ENCODE measurements at places on chromosomes 1 and 21.

GRCh38 chr1:28112388-28113241 lies 24.2 kb upstream of the EYA3 start:
- peak; percentile 79 for DNase-seq

DNA sequence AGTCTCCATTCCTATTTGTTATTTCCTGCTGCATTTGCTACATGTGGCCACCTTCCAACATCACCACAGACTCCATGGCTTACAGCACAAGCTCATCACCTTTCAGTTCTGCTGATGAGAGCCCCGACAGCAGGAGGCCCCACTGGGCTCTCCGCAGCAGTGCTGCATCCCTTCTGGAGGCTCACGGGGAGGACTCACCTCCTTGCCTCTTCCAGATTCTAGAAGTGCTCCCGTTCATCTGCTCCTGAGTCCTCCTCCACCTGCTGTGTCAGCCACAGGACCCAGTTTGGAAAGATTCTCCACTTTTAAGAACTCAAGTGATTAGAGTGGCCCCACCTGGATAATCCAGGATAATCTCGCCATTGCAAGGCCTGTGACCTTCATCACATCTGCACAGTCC lies 167.6 kb downstream of the PCBP3 start:
- no peak for DNase-seq

DNA sequence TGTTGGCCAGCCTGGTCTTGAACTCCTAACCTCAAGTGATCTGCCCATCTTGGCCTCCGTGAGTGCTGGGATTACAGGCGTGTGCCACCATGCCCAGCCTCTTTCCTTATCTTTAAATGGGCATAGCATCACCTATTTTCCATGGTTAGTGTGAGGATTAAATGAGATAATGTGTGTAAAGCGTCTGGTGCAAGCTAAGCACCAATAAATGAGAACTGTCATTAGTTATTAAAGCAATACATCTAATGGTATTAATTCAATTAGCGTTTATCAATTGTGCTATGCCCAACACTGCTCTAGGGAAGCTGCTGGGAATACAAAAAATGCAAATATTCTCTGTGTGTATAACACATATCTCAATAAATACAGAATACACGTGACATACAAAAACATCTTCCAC lies 10.0 kb downstream of the EXOC8 start:
- no peak for DNase-seq

- no peak for DNase-seq
Observed at GRCh38 chr21:34596561-34597271, 18.2 kb downstream of the RCAN1 start.

GRCh38 chr1:203103216-203103615 lies 17.4 kb upstream of the MYOG start:
- DNase-seq, result no peak

GRCh38 chr1:181347495-181348390 lies 135.6 kb upstream of the CACNA1E start:
- DNase-seq, result no peak

DNA sequence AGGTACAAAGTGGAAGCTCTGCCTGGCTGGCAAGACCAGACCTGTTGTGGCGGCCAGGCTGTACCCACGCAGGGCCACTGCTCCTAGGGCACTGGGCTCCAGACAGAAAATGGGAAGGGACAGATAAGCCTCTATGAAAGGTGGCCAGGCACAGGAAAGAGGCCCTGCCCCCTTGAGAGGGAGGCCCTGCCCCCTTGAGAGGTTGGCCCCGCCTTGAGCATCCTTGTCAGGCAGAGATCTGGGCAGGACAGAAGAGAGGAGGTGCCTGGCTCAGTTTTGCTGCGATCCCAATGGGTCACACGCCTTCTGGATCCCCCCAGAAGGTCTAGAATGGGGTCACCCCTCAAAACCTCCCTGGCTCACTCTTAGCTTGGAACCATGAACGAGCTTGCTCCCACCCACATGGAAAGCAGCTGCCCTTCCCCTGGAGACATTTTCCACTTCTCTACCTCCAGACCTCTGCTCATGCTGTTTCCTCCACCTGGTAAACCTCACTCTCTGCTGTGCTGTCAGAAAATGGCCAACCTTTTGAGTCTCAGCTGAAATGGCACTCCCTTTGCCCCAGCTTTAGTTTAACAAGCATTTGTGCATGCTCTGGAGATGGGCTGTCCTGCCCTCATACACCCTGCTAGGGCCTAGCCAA lies 17.5 kb upstream of the ECE1 start:
- no peak for DNase-seq

DNA sequence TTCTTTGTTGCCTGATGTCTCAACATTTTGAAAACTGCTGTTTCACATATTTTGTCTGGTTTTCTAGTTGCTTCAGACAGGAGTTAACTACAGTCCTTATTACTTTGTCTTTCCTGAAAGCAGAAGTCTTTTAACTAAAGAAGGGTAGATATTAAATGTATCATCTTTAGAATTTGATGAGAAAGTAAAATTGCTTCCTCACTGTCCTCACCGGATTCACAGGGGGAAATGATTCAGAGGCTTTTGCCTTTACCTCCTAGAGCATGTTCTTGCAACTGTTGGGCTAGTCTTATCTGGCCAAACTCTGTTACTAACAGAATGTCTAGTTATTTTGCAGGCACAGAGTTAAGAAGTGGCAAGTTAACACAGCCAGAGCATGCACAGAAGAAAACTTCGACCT lies 107.2 kb upstream of the VAV3 start:
- no peak for DNase-seq

- DNase-seq, result no peak
Observed at GRCh38 chr1:111275079-111275478, 15.6 kb upstream of the CHIA start.

- no peak for DNase-seq
Observed at GRCh38 chr1:208807446-208808127, 563.4 kb upstream of the PLXNA2 start.

- no peak for DNase-seq
Observed at GRCh38 chr1:8053878-8054567, 27.9 kb upstream of the ERRFI1 start.

GRCh38 chr21:16563116-16563515 lies 833.3 kb downstream of the USP25 start:
- DNase-seq, result no peak

- DNase-seq, result no peak
Observed at GRCh38 chr1:70169018-70169839, 36.1 kb downstream of the LRRC40 start.

DNA sequence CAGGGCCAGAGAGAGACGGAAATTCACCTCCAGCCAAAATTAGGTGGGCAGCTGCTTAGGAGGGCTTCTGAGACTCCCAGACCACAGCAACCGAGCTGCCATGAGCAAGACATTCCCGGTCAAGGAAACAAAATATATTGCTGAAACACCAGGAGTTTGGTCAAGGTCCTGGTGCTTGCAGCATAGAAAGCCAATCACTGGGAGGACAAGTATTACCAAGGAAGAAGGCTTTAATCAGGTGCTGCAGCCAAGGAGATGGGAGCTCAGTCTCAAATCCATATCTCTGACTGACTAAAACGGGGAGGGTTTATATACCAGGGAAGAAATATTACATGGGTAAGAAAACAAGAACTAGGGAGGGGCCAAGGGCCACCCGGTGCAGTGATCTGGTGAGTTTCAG lies 18.8 kb upstream of the TMEM125 start:
- no peak for DNase-seq

DNA sequence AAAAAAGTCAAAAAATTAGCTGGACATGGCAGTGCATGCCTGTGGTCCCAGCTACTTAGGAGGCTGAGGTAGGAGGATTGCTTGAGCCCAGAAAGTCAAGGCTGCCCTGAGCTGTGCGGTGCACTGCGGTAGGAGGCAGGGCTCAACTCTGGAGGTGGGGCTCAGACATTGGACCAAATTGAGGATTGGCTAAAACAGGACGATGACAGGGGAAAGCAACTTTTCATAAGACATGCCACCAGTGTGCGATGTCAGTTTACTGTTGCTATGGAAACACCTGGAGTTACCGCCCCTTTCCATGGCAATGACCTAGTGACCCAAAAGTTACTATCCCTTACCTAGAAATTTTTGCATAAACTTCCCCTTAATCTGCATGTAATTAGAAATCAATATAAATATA lies 85.3 kb downstream of the DISP3 start:
- no peak for DNase-seq

DNA sequence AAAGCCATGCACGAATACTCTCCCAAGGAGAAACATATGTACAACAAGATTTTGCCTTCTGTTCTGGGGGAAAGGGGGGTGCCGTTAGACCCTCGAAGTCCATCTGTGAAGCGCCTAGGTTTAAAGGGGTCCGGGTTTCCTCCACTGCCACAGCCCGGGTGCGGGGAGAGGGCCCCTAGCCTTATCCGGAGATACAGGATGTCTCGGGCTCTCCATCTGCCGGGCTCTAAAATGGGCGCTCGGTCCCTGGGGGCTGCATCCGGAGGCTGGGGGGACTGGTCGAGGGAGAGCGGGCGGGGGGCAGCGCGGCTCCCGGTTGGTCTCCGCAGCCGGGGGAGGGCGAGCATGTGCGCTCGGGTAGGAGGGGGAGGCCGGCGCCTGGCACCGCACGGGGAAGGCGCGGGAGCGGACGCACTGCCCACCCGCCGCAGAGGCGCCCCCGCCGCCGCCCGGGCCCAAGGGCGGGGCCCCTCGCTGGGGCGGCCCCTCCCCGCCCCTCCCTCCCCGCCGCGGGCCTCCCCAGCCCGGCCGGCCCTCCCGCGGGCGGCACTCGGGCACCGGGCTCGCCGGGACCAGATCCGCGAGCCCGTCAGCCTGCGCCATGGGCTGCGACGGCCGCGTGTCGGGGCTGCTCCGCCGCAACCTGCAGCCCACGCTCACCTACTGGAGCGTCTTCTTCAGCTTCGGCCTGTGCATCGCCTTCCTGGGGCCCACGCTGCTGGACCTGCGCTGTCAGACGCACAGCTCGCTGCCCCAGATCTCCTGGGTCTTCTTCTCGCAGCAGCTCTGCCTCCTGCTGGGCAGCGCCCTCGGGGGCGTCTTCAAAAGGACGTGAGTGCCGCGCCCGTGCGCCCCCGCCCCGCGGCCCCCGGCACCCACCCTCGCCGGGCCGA lies 63.1 kb downstream of the ELK4 start:
- no peak for DNase-seq

- DNase-seq, result no peak
Observed at GRCh38 chr21:35716876-35717565, 343.3 kb downstream of the SETD4 start.

DNA sequence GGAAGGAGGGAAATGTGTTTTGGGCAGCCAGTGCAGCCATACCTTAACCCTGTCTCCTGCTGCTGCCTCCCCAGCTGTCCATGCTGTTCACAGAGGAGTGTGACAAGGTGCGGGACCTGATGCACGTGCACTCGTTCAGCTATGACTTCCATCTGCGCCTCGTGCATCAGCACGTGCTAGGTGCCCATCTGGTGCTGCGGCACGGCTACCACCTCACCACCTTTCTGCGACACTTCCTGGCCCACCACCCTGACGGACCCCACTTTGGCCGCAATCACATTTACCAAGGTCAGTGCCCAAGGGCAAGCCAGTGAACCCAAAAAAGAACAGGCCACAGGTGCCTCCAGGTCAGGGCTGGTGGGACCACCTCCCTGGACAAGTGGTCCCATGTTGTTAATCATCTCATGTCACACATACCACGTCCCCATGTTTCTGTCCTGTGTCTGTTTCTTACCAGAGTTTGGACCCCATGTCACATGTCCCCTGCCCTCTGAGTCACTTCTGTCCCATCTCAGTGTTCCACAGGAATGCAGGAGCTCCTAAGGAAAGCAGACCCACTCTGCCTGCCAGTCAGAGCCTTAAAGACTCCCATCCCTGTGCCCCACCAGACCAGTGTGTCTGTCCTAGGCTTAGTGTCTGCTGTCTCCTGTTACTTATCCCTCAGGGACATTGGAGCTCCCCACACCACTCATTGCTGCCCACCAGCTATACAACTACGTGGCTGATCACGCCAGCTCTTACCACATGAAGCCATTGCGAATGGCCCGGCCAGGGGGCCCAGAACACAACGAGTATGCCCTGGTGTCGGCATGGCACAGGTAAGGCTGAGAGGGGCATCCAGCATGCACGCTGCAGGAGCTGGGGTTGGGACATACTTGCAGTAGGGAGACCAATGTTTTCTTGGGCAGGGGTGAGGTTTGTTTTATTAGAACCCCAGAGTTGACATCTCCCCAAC lies 6.6 kb downstream of the HYI start:
- DNase-seq, result no peak

- DNase-seq, result no peak
Observed at GRCh38 chr1:189432753-189433152, 1044.9 kb downstream of the BRINP3 start.

GRCh38 chr21:32135401-32136363 lies 143.2 kb downstream of the MIS18A start:
- DNase-seq, result no peak

GRCh38 chr1:45674478-45674877 lies 11.9 kb downstream of the GPBP1L1 start:
- no peak for DNase-seq

DNA sequence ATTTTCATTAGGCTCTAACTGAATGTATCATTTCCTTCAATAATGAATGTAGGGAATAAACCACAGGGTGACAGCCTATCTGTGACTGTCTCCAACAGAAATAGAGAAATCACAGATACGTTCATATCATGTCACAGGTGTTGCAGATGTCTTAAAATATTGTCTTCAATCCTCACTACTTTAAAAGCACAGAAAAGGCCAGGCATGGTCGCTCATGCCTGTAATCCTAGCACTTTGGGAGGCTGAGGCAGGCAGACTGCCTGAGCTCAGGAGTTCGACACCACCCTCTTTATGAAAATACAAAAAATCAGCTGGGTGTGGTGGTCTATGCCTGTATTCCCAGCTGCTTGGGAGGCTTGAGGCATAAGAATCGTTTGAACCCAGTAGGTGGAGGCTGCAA lies 8.2 kb downstream of the CREG1 start:
- no peak for DNase-seq

GRCh38 chr1:89935235-89935634 lies 59.7 kb upstream of the ZNF326 start:
- no peak for DNase-seq

- DNase-seq, result no peak
Observed at GRCh38 chr1:86714561-86715244, 10.3 kb downstream of the SH3GLB1 start.

GRCh38 chr1:235147269-235147668 lies 13.8 kb downstream of the RBM34 start:
- no peak for DNase-seq

DNA sequence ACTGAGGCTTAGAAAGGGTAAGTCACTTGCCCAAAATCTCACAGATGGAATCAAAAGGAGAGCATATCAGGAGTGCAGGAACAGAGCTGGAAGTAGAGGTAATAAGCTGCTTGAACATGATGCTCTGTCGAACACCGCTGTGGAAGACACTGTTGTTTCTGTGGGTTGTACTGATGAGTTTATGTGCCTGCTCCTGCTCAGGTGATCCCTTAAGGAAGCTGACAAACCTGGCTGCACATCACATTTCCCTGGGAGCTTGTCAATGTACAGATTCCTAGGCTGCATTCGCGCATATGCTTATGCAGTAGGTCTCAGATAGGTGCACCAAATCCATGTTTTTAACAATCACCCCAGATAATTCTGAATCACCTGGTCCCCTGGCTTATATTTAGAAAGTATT lies 79.7 kb downstream of the ZNF326 start:
- DNase-seq, result no peak

DNA sequence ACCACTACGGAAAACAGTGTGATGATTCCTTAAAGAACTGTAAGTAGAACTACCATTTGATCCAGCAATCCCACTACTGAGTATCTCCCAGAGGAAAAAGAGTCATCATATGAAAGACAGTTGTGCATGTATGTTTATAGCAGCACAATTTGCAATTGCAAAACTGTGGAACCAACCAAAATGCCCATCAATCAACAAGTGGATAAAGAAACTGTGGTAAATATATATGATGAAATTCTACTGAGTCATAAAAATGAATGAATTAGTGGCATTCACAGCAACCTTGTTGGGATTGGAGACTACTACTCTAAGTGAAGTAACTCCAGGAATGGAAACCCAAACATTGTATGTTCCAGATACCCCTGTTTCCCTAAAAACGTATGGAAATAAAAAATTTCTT lies 337.0 kb upstream of the PTBP2 start:
- DNase-seq, result no peak

All from KBM-7 (cell line).